ENCODE measurements at places on chromosomes 1 and 21.

DNA sequence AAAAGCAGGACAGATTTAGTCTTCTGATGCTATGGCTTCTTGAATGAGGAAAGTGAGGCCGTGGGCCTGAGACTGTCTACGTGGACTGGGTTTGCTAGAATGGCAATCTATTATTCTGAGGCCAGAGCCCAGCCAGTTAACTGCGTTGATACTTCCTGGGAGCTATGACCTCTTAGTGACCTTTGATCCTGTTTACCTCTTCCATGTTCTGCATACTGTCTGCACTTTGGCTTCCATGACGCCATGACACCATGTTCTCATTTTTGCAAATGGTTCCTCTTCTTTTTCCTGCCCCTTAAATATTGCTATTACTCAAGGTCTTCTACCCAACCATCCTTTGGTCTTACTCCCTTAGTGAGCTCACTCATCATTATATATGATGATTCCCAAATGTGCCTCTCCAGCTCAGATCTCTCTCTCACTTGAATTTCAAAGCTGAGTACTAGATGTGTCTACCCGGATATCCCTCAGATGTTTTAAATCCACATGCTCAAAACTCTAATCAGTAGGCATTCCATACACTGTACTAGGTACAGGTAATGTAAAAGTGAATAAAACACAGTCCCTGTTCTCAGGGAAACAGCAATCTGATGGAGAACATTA, 66.1 kb upstream of the ATP1A1 start:
- DNase-seq = no peak

DNA sequence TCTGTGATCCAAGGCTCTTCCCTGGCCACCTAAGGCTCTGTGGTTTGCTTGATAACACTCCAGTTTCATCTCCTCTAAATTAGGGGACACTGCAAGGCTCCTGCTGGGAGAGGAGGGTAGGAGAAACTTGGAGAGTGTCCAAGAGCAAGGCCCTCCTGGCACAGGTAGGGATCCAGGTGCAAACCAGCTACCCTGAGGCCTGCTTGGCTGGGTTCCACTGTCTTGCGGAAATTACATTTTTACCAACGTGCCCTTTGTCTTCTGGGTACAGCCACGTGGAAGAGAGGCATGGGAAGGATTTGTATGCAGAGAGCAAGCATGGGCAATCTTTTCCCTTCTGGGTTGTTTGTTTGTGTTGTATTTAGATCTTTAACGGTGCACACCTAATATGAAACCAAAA, 132.5 kb downstream of the PRDM2 start:
- no peak for DNase-seq

DNA sequence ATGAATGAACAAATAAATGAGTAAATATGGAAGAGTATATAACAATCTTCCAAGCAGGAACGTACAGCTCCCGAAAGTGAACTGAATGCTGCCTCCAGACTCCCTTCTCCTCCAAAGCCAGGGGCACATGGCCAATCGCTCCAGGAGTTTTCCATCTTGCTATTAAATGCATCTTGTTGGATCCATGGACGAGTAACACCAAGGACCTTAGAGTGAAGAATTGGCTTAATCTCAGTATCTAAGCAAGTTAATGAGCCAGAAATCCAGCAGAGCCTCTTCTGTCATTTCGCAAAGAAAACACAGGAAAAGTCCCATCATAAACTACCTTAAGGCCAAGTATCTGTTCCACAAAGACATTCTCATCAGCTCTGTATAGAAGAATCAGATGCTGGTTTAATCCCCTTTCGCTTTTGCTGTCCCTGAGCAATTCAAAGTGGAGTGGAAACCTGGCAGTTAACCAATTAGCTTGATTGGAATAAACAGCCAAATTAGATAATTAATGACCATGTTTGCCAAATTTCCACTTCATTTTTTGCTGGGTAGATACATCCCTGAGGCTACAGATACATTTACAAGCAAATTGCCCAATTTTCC, 116.0 kb downstream of the MIS18A start:
- no peak for DNase-seq

- no peak for DNase-seq
Measured at GRCh38 chr1:45809761-45810160, 6.3 kb downstream of the MAST2 start.

DNA sequence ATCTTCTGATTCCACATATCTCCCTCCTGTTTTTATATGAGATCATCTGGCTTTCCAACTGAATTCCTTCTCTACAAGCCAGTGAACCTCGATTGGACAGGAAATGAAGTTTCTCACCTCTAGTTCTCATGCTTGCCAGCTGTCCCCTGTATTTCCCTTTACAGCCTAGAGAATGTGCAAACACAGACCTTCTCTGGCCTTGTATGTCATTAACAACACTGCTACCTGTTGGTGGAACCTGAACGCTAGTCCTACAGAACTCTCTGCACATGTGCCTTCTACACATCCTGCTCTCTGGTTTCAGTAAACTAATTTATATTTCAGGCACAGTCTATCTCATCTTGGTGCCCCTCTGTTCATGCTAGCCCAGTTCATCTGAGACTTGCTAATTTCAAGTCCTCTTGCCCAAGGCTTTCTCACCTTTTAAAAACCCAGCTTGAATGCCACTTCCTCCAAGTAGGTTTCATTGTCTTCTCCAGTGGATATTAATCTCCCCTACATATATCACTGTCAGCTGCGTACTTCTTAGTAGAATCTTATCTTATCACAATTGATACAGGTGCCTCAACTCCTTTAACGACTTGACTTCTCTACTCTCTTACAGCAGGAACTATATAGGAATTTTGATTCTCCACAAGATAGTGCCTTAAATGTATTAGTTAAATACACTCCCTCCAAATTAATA, 549.9 kb downstream of the PLPP3 start:
- no peak for DNase-seq

GRCh38 chr1:229892515-229893117, 174.4 kb upstream of the GALNT2 start:
- no peak for DNase-seq

GRCh38 chr1:211326528-211327345, at the start of gene TRAF5:
Gene TRAF5 (plus strand): TSS chr1:211326833. CDS start chr1:211353240, 26,407 bp downstream.
- peak; percentile 51 for DNase-seq

DNA sequence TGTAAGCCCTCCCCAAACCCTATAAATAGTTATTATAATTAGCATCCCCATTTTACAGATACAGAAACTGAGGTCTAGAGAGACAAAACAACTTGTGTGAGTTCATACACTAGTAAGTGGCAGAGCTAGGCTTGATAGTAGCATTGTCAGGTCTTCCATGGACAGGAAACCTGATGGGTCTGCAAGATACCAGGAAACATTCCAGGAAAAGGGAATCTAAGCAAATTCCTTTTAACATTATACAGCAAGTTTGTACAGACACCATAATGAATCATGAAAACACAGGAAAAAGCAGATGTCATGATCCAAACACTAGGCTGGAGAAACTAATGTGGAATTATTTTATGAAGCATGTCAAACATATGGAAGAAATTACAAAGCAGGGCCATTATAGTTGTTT, 89.1 kb upstream of the KCNK2 start:
- no peak for DNase-seq

GRCh38 chr1:92804721-92805201, 19.9 kb upstream of the EVI5 start:
- DNase-seq = no peak

GRCh38 chr21:44353191-44353970, at the start of gene TRPM2:
Gene TRPM2 (plus strand): TSS chr21:44353621. CDS start chr21:44353701, 80 bp downstream.
- no peak for DNase-seq

- no peak for DNase-seq
Measured at GRCh38 chr1:231613419-231614349, 12.9 kb upstream of the DISC1 start.

DNA sequence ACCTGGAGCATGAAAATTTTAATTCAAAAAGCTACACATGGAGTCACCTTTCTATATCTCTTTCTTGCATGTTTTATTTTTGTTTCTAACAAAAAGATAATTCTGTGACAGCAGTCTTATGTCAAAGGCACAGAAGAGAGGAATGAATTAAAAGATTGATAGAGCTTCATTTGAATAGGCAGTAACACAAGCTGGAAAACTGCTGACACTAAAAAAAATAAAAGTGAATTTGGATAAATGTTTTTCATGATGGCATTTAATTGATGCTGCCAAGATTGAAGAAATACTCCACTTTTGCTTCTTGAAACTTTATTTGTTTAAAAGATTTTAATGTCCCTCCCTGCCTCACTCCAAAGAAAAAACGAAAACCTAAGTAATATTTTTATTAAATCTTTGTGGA, 887.4 kb downstream of the PLA2G4A start:
- no peak for DNase-seq

GRCh38 chr1:3495776-3496745, 41.6 kb downstream of the ARHGEF16 start:
- no peak for DNase-seq

DNA sequence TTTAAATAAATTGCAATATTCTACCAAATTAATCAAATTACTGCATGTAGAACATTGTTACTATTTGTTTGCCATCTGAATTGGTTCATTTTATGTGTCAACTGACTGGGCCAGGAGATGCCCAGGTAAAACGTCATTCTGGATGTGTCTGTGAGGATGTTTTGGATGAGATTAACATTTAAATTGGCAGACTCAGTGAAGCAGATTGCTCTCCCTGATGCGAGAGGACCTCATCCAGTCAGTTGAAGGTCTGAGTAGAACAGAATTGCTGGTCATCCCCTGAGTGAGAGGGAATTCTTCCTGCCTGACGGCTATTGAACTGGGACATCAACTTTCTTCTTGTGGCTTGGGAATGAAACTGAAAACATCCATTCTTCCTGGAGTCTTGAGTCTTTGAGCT, 122.0 kb upstream of the GREM2 start:
- no peak for DNase-seq

GRCh38 chr21:25997788-25998611, 172.6 kb downstream of the APP start:
- DNase-seq = no peak

- no peak for DNase-seq
Measured at GRCh38 chr1:51922040-51922439, 43.5 kb upstream of the NRDC start.

DNA sequence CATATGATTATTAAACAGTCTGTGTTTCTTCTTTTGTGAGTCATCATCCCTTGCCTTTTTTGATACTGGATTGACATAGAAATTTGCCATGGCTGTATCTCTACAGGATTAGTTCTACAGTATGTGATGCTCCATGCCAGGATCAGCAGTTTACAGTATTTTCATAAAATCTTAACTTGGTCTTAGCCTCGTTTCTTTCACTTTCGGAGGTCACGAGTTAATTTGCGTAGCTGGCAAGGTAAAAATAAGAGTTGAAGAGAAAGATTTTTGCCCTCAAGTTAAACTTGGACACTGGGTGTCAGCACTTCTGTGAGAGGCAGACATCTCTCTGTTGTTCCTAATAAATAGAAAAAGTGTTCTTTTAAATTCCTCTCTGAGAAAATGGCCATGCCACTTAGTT, 79.1 kb downstream of the CACNA1E start:
- no peak for DNase-seq

GRCh38 chr1:44949286-44949685, 37.1 kb downstream of the EIF2B3 start:
- DNase-seq = no peak

Data from stimulated activated CD4-positive, alpha-beta T cell treated with anti-CD3 and anti-CD28 coated beads, Interleukin-4, amount 100 ng/mL, for 24 hours (primary cell).